ENCODE measurements at places on chromosomes 16 and 17.

- no peak for DNase-seq
Observed at GRCh38 chr16:83619381-83620150, 188.2 kb upstream of the HSBP1 start.

- peak; percentile 74 for DNase-seq
Observed at GRCh38 chr16:2532494-2533141, 1.4 kb upstream of the CEMP1 start.

DNA sequence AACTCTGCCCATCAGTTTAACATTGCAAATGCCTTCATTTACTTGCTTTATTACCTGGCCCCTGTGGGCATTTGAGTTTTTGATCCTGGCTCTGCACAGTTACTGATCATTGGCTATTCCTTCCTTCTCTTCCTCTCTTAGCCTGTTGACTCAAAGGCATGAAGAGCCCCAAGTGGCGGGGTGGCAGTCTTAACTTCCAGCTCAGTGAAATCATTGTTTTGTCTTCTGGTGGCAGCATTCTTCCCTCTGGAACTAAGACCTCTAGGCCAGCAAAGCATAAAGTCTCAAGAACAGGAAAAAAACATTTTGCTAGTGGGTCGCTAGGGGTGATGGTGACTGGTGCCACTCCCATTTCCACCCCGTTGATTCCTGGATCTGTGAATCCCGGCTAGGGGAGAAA is 52.3 kb upstream of the MRTFB start:
- DNase-seq: no peak

DNA sequence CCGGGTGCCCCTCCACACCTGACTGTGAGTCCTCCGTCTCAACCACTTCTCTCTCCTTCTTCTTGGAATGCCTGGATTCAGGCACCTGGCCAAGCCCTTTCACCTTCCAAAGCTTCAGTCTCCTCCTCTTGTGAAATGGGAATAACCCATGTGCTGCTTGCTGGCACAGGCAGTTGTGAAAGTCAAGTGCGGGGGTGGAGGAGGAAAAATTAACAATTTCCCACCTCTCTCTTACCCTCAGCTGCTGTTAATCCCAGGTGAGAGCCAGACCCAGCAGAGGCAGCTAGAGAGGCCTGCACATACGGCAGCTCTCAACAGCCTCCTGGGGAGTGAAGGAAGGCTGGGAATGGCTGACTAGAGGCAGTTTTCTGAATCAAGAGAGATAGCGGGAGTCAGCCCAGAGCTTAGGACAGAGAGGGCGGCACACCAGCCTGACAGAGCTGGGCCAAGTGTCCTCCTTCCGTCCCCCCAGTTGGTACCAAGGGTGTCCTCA is 77.9 kb upstream of the LGALS9 start:
- DNase-seq: no peak

DNA sequence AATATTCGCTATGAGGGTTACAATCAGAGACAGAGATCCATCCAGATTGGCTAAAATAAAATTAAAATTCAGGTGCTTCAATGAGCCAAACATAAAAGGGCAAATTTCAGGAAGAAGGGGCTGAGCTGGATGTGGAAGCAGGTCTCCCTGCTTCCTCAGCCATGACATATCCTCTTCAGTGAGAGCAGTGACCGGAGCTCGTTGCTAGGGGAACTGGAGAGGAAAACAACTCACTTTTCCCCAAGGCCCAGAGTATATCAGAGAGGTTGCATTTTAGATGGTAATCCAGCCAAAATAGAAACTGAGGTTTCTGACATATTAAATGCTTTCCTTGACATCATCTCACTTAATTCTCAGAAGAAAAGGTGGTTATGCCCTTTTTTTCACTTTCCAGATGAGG is 503.5 kb downstream of the HS3ST4 start:
- DNase-seq: no peak

- DNase-seq: no peak
Observed at GRCh38 chr16:67881621-67882161, 3.0 kb upstream of the NRN1L start.

DNA sequence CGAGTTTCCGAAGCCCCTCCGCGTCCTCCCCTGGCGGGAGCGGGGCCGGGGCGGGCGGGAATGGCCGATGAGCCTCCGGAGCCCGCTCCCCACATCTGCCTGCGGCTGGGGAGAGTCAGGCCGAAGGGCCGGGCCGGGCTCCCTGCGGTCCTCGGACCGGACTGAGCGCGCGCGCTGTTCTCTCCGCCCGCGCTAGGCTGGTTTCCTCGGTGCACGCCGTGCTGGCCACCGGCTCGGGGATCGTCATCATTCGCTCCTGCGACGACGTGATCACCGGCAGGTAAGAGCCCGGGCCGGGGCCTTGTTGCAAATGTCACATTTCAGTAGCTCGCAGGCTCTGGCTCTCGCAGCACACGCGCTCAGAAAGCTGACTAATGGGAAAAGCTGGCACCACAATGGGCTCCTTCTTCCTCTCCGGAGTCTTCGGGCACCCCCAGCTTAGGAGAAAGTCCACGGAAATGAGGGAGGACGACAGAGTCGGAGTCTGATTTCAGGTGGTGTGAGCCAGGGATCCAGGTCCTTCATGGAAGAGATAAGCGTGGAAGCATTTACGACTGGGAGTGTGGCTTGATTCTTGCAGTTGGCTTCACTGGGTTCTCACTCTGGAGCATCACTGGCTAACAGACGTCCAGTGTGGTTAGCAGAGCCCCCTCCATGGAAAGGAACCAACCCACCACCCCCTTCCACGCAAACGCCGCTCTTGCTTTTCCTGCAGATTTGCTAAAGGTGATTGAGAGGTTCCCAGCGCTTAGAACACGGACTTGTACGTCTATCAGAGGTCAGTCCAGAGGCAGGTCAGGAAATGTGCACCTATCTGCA is 715 bp downstream of the TLCD3A start:
- DNase-seq: no peak

GRCh38 chr17:17523001-17523730 is 27.0 kb upstream of the RASD1 start:
- no peak for DNase-seq

- no peak for DNase-seq
Observed at GRCh38 chr17:48393283-48393682, 36.7 kb downstream of the SKAP1 start.

DNA sequence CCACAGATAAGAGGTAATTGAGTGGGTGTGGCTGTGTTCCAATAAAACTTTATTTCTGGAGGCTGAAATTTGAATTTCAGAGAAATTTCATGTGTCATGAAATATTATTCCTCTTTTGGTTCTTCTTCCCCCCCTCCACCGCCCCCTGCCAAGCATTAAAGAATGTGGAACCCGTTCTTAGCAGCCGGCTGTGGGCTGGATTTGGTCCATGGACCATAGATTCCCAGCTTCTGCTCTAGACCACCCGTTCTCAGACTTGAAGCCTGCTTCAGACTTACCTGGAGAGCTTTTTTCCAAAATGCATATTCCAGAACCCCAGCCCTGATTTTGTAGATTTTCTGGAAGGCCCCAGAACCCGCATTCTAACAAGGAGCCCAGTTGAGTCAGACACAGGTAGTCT is 15.1 kb upstream of the LASP1NB start:
- no peak for DNase-seq

DNA sequence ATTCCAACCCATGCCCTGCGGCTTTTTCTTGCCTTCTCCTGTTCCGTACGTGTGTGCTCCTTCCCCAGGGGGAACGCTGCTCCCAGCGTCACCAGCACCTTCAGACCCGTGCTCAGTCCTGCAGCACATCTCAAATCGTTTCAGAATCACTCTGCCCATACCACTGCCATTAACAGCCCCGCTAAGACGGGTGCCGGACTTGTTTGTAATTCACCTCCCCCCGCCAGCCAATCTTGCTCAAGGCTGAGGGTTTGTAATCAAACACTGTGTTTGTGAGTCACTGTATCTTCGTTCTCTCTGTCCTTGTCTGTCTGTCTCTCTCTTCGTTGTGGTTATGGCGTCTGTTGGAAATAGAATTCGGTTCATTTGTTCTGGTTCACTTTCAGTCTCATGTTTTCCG is 17.3 kb downstream of the CARD14 start:
- no peak for DNase-seq

DNA sequence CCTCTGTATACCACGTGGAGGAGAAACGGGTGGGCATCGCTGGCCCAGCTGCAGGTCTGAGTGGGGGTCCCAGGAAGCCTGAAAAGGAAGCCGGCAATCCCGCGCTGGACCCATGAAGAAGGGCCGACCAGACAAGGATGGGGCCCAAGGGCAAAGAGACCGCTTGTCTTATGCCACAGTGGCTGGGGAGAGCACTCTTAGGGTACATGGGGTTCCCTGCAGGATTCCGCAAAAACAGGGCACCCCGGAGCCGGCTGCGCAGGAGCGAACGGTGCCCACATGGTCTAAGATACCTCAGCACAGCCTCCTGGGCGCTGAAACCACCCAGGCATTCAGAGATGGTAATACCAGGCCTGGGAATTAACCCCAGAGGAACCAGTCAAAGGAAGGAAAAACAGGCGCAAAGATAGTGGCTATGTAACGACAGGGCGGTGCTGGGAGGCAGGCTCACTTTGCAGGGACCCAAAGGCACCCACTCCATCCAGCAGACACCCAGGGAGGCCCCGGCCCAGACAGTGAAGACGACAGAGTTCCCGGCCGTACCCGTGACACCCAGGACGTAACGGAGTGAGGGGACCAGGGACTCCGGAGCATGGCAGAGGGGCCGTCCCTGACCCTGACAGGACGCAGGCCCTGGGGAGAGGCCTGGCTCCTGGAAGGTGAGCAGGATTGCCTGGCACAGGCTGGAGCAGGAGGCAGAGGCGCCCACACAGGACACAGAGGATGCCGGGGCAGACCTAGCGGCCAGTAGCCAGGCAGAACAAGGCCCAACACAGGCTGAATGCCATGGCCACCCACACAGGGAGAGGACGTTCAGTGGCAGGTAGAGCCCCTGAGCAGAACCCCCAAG is 10.3 kb downstream of the PIEZO1 start:
- DNase-seq: no peak

GRCh38 chr17:37158290-37158689 is 209.5 kb downstream of the AATF start:
- no peak for DNase-seq

DNA sequence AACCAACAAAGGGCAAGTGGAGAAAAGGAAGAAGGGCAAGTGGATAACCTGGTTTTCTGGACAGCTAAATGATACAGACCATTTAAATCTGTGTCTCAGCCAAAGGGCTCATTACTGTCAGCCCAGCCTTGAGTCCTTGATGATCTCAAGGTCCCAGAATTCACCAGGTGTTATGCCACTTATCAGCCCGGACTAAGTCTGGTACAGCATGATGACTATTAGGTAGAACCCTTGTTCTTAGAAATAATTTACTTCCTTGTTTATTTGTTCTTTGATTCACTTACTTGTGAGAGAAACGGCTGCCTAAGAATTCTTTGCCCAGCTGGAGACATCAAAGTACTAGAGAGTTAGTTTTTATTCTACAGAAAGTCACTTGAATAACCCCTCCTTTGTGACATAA is 3.5 kb downstream of the PDILT start:
- DNase-seq: no peak

- DNase-seq: no peak
Observed at GRCh38 chr17:6592173-6592572, 35.8 kb upstream of the PITPNM3 start.

- no peak for DNase-seq
Observed at GRCh38 chr17:73482894-73483293, 161.4 kb downstream of the SDK2 start.

GRCh38 chr17:17815062-17815406 is 21.8 kb downstream of the SREBF1 start:
- DNase-seq: no peak

- DNase-seq: peak; percentile 5
Observed at GRCh38 chr16:68233085-68233834, 2.7 kb downstream of the ESRP2 start.

DNA sequence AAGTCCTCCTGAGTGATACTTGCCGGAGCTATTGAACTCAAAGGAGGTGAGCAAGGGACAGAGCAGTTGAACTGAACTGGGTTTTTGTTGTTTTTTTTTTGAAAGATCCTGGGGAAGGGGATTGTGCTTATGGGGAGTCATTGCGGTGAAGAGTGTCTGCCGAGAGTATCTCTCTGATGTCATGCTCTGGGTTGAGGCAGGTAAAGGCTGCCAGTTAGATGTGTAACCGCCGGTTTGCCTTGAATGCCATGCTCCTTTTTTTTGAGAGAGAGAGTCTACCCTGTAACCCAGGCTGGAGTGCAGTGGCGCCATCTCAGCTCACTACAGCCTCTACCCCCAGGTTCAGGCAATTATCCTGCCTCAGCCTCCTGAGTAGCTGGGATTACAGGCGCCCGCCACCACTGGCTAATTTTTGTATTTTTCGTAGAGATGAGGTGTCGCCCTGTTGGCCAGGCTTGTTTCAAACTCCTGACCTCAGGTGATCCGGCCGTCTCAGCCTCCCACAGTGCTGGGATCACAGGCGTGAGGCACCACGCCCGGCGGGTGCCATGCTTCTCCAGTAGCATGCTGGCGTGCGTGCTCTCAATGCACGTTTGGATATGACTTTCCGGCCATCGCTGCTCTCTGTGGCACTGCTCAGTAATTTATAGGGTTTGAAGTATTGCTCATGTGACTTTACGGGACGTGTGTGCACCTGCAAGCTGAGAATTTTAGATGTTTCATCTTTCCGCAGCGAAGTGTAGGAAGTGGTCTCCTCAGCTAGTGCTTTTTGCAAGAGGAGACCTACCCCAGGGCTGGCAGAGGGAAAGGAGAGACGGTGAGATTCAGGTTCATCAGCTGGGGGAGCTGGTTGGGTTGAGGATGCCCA is 8.5 kb downstream of the ZC3H18 start:
- DNase-seq: no peak

DNA sequence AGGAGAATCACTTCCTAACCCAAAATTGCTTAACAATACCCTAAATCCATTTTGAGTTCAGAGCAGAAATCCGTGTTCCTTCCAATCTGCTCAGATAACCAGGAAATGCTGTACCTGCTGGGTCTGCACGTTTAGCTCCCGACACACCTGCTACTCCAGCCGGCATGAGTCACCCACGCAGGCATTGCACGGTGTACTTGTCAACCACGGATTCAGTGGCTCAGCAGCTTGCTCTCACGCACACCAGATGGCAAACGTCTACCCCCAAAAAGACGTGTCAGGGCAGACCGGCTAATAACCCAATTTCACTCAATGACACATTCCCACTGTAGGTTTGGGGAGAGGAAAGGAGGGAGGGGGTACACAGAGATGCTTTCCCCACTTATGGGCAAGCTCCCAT is 468.1 kb downstream of the SOX9 start:
- no peak for DNase-seq

DNA sequence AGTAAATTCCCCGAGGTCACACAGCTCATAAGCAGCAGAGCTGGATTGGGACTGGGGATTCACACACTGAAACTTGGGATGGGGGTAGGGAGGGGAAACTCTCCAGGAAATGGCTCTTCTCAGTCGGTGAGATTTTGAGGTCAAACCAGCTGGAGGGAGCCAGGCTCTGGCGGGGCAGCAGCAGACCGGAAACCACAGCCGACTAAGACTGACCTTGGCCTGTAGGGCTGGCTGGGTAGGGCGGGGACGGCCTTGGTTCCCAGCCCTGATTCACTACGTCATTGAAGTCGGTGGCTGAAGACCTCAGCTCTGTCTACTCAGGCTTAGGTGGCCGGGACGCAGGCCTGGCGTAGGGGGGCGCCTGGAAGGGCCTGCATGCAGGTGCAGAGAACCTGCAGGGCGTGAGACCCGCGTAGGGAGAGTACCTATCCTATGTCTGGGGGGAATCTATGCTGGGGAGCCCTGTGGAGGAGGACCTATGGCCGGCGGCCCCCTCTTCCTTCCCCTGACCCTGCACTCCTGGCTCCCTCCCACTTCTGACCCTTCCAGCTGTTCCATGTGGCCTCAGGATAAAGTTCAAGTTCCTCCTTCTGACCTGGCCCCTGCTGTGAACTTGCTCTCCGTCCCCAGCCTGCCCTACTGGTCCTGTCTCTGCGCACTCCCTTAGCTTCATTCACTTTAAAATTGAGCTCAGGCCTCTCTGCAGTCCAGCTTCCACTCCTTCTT is 11.9 kb upstream of the SLC4A1 start:
- DNase-seq: no peak

Data from central memory CD4-positive, alpha-beta T cell (primary cell).